ENCODE measurements at places on chromosomes 12 and 14.

- DNase-seq = no peak
These were observed 27.6 kb upstream of the SEL1L start for GRCh38 chr14:81561084-81561775.

- no peak for DNase-seq
These were observed 82.6 kb upstream of the USP44 start for GRCh38 chr12:95633732-95634465.

DNA sequence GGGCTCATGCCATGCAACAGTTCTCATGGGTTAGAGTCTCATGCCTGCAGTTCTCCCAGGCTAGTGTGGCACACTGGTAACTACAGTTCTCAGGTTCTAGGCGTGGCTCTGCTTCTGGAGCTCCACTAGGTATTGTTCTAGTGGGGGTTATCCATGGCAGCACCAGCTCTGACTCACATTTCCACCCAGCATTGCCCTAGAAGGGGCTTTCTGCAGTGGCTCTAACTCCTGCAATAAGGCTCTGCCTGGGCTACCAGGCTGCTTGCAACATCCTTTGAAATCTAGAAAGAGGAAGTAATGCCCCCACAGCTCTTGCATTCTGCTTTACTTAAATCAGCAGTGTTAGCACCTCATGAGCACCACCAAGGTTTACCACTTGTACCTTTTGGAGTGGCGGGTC lies 220.3 kb upstream of the ARID2 start:
- no peak for DNase-seq

DNA sequence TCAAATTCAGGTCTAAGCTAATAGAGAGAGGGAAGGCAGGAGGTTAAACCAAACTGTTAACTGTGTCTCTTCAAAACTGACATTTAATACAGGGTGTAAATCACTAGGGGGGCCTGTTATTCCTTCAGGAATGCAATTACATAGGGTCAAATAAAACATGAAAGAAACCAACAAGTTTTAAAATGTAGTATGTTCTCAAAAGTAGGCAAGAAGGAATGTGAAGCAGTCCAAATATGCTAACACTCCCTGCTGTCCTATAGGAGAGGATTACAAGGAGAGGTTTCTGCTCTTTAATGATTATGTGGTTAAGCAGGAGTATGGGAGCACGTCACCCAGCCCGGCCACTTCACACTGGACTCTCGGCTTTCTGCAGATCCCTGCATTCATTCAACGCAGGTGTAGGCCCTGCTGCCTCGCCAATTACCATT lies 42.5 kb upstream of the BMP4 start:
- peak; percentile 43 for DNase-seq

DNA sequence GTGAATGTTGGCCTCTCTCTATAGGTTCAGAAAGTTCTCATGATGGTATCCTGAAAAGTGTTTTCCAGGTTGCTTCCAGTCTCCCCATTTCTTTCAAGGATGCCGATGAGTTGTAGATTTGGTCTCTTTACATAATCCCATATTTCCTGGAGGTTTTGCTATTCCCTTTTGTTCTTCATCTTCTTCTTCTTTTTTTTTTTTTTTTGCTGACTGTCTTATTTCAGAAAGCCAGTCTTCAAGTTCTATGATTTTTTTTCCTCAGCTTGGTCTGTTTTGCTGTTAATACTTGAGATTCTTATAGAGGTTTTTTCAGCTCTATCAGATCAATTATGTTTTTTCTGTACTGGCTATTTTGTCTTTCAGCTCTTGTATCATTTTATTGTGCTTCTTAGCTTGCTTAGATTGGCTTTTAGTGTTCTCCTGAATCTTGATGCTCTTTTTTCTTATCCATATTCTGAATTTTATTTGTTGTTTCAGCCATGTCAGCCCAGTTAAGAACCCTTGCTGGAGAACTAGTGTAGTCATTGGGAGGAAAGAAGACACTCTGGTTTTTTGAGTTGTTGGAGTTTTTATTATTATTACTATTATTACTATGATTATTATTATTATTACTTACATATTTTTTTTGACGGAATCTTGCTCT lies 124.4 kb downstream of the FUT8 start:
- DNase-seq = no peak

DNA sequence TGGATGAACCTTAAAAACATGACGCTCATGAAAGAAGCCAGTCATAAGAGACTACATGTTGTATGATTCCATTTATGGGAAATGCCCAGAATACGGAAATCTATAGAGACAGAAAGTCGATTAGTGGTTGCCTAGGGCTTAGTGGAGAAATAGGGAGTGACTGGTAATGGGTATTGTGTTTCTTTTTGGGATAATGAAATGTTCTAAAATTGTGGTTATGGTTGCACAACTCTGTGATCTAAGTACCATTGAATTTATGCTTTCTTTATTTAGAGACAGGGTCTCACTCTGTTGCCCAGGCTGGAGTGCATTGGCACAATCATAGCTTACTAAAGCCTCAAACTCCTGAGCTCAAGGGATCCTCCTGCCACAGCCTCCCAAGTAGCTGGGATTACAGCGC lies 8.0 kb downstream of the RBMS2 start:
- DNase-seq = no peak

GRCh38 chr12:51973560-51973959 lies 22.1 kb downstream of the ACVR1B start:
- no peak for DNase-seq

GRCh38 chr14:65373016-65373670 lies 39.4 kb upstream of the FUT8 start:
- no peak for DNase-seq

- no peak for DNase-seq
These were observed 219.9 kb downstream of the SEC23A start for GRCh38 chr14:38883127-38883526.

- no peak for DNase-seq
These were observed 2.0 kb upstream of the CCDC63 start for GRCh38 chr12:110844551-110845338.

DNA sequence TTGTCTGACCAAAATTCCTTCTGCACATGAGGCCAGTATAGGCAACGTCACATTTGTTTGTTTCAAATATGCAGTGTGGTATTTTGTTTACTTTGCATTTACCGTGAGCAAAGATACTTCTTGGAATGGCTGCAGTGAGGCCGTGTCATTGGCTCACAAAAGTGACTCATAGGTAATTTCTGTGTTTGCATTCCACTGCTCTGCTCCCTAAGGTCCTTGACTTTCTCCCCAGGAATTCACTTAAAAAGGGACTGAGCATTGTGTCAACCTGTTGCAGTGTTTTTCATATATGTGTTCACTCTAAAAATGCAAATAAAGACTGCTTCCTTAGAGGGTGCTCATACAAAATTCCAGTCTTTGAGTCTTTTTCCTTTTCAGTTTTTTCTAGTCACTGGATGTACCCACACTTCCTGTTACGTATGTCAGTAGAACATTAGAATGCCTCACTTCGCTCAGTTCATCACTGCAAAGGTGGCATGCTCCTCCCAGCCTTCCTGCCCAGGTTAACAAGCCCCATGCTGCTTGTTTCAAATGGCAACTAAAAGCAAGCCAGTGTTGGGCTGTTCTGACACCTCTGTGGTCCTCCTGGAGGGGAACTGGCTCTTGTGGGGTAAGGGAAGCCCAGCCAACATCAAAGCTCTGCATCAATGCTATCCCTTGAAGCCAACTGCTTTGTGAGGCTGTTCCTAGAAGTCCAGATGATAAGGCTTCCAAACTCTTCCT lies 9.1 kb downstream of the C12orf76 start:
- peak; percentile 98 for DNase-seq

DNA sequence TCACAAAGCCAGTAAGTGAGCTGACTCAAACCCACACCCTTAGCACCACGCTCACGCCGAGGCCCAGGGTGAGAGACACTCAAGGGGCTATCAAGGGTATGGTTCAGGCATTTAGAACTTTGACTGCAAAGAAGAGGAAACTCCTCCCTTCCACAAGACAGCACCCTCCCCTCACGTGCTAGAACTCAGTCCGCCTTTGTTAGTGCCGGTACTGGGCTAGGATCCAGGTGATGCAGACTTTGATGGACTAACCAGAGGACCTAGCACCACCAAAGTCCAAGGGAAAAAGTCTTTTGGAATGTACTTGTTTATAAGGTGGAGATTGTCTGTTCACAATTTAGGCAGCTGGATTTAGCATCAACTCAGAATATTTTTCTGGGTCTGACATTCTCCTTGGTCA lies 33.7 kb downstream of the VWF start:
- no peak for DNase-seq

- DNase-seq = no peak
These were observed 67.3 kb upstream of the USP15 start for GRCh38 chr12:62192903-62193250.

- DNase-seq = no peak
These were observed 209.3 kb upstream of the FOXN3 start for GRCh38 chr14:89626233-89626806.

- no peak for DNase-seq
These were observed 15.2 kb downstream of the PDE6H start for GRCh38 chr12:14988035-14988434.

DNA sequence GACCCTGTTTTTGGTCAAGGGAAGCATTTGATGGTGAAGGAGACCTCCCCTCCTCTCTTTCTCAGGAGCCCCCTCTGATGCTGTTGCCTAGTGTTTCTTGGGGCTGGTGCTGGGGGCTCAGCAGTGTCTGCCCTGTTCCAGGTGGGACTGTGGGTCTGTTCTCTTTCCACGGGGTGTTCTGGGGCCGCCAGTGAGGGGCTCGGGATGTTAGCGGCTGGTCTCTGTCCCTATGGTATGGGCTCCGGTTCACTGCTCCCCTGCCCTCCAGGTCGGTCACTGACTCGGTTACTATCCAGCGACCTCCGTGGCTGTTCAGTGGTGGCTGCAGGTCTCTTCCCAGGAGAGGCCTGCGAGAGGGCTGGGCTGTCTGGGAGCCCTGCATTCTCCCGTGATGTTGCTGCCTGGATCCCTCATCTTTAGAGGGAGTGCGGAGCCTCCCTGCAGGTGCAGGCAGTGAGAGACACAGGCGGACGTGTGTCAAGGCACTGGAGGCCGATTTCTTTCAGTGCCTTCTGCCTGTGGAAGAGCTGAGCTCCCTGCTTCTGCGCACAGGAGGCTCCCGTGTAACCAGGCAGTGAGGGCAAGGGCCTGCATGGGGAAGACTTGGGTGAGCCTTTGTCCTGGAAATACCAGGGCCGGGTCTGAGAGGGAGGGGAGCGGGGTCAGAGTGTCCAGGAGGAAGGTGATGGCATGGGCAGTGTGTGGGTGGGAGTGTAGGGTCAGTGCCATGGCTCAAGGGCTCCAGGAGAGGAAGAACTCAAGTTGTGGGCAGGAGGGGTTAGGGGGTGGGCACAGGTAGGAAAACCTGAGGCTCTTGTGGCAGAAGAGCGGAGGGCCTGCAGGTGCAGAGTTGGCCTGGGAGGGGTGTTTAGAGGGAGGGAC lies 362.6 kb downstream of the TMEM121 start:
- DNase-seq = no peak

- no peak for DNase-seq
These were observed 29.9 kb downstream of the GPHB5 start for GRCh38 chr14:63288853-63289252.

DNA sequence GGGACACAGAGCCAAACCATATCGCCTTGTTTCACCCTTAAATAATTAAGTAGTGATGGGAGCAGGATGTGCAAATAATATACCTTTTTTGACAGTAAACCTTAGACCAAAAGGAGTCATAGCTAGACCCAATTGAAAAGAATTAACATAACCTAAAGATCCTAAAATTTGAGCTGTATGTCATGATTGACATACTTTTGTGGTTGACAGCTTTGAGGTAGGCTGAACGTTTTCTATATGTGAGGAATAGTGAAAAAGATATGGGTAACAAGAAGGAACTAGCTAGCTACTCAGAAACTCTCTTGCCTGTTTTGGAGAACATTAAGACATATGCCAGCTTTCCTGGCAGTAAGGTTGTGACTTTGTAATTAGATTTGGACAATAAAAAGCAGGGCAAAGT lies 320.6 kb downstream of the KCNC2 start:
- no peak for DNase-seq

DNA sequence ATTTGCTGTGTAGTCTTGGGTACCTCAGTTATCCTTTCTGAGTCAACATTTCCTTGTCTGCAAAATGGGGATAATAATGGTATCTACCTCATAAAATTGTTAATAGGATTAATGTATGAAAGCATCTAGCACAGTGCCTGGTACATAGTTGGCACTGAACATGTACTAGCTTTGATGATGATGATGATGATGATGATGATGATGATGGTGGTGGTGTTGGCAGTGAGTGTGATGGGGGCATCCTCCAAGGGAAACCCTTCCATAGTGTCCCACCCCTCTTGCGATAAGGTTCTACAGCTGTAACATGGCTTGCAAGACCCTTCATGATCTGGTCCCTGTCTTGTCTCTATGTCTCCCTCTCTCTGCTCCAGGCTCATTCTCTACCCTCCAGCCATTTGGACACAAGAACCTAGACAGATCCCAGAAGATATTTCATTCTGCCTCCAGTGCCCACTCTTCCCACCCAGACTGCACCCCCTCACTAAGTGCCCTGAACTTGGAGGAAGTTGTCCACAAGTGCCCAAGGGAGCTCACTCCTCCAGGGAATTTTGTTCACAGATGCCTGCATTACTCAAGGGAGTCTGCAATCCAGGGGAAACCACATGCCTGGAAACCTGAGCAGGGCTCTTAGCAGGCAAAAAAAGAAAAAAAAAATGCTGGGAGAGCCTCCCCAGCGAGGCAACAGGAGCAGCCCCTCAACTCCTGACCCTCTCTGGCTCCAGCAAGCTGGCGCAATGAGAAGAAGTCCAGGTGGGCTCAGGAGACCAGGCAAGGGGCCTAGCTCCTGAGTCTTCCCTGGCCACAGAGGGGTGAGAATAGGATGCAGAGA lies 10.1 kb upstream of the BDKRB1 start:
- DNase-seq = no peak

DNA sequence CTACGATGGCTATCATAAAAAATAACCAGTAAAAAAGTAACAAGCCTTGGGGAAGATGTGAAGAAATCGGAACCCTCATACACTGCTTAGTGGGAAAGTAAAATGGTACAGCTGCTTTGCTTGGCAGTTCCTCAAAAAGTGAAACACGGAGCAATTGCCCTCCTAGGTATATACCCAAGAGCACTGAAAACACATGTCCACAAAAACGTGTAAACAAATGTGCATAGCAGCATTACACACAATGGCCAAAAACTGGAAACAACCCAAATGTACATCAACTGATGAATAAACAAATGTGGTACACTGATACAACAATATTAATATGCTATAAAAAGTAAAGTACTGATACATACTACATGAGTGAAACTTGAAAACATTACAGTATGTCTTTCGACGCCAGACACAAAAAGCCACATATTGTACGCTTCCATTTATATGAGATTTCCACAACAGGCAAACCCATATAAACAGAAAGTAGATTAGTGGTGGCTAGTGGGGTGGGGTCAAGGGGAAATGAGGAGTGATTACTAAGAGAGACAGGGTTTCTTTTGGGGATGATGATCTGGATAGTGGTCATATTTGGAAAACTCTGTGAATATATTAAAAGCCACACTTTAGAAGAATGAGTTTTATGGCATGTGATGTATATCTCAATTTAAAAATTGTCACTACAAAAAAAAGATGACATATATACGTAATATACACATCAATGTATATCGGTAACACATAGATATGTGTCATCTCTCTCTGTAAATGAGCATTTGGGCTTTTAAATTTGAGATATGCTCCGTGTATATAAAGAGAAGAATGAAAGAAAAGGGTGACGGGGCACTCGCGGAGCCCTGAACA lies 996 bp downstream of the SLC41A2 start:
- no peak for DNase-seq
